Muscle of arm (tissue), 14 donors: ENCODE measurements at places on chromosomes 4 and X. TPM values are rescaled to one million over a fixed set of nuclear protein-coding genes. Genes with fewer than 3 reads are reported as not detected.
A peak's percentile ranks its signal among the peaks of the same experiment; 100 is the strongest.

DNA sequence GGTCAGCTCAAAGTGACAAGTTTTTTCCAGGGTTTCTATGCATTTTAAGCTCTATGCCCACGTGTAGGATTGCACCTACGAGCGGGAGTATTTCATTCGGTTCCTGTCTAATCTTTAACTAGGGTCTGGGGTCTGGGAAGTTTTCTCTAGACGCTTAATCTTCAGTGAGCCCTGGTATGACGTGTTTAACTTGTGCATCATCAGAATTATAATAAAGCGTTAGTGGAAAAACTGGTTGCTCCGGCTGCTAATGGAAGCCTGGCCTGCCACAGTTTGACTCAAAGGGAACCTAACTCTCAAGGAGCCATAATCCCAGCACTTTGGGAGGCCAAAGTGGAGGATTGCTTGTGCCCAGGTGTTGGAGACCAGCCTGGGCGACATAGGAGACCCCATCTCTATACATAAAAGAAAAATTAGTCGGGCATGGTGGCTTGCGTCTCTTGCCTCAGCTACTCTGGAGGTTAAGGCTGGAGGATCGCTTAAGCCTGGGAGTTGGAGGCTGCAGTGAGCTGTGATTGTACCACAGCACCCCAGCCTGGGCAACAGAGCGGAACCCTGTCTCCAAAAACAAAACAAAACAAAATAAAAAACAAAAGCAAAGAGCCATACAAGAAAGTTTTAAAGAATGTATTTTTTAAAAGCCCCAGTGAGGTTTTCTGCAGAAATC lies 30.2 kb downstream of the ARSD start:
- DNase-seq, result no peak

- DNase-seq, result no peak
Observed at GRCh38 chr4:158962393-158962792, 140.5 kb upstream of the RAPGEF2 start.

- DNase-seq, result no peak
Observed at GRCh38 chrX:5907207-5907606, 321.5 kb downstream of the NLGN4X start.

DNA sequence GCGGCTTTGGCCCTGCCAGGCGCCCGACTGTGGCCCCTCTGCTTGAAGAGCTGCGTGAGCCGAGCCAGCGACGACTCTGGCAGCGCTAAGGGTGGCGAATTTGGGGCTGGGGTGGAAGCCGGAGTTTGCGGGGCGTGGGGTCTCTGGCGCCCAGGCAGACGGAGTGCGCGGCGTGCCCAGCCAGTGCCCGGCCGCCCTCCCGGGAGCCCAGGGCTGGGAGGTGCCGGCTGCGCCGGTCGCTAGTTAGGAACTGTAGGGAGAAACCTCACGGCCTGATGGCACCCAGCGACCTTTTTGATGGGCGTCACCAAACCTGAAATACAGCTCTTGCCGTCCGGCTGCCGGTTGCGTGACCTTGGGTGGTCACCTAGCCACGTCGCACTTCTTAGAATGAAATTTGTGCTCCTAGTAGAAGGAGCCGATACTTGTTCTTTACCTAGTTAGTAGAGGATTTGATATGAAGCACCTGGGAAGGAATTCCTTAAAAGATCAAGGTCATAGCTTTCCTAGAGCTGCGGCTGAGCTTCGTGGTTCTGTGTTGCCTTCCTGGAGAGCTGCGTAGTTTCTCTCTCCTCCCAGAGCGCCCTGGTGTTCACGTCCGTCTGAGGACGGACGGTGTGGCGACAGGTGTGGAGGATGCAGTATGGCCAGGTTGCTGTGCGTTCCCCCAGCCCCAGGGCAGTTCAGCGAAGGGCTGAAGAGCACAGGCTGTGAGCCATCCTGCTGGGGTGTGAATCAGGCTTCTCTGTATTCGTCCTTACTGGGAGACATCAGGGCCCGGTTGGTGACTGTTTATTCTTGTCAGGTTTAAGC lies 680 bp downstream of the MAEA start:
- no peak for DNase-seq

GRCh38 chrX:81308086-81308829 lies 106.4 kb downstream of the SH3BGRL start:
- DNase-seq, result no peak

DNA sequence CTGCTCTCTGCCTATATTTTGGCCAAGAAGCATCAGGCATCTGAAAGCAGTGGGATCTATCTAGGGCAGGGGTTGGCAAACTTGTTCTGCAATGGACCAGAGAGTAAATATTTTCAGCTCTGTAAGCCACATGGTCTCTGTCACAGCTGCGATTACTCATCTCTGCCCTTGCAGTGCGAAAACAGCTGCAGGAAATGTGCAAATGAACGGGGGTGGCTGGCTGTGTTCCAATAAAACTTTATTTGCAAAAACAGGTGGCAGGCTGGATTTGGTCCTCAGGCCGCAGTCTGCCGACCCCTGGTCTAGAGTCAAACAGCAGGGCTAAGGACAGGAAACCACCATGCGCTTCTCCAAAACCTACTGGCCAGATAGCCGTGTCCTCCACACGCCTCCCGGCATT lies 48.6 kb downstream of the ACOX3 start:
- DNase-seq, result peak; percentile 76

DNA sequence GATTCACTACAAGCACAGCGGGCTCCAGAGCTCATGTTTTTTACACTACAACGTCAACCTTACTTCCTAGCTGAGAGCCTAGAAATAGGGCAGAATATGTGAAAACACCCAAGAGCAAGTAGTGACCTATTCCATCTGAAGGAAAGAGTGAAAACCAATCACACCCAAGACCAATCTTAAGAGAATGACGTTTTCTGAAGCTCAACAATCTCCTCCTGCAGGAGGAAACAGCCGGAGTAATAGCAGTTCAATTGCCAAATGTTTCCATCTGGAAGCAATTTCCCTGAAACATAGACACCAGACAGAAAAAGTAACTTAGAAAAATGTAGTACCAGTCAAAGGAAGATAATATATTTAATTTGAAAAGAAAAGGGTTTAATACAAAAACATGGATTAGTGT lies 142.4 kb downstream of the ANXA5 start:
- DNase-seq, result peak; percentile 91

GRCh38 chr4:121930304-121930703 lies 21.6 kb downstream of the TRPC3 start:
- no peak for DNase-seq

DNA sequence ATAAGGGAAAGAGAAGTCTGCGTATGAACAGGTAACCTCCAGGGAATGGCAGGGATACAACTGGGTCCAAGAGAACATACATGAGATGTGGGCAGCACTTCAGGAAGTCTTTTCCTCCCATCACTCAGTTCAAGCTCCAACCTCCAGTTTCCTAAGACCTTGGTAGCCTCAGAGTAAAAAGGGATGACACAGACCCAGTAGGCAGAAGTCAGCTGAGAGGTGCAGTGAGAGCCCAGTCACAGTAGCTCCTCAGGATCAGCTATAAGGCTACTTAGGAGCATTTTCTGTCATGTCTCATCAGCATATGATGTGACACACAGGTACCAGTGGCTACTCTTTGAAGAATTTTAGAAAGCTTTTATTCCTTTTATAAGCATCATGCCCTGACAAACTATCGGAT lies 12.5 kb upstream of the STS start:
- DNase-seq, result no peak

- DNase-seq, result no peak
Observed at GRCh38 chr4:61531188-61531587, 331.1 kb downstream of the ADGRL3 start.

DNA sequence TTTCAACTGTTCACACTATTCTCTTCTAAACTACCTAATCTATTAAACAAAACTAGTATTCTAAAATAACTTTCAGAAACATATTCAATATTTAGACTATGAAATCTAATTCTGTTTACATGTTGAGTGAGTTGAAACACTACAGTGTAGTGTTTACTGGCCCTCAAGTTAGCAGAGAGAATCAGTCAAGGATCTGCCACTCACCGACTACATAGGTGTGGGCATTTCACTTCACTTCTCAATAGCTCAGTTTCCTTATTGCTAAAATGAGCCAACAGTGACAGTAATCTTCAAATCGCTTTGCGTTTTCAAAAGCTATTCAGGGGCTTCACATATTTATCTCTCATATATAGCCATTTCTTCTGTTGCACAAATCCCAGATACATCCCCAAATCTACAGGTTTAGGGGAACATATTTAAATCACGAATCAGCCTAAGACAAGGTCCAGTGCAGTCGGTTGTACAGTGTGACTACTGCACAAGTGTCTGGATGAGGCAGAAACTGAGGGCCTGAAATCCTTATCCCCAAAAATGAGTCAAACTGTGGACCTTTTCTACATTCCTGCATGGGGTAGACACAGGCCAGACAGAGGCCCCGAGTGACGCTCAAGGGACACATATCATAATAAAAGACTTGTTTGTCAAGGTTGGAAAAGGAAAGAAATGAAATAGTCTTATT lies 129.8 kb downstream of the PPP3CA start:
- DNase-seq, result no peak

DNA sequence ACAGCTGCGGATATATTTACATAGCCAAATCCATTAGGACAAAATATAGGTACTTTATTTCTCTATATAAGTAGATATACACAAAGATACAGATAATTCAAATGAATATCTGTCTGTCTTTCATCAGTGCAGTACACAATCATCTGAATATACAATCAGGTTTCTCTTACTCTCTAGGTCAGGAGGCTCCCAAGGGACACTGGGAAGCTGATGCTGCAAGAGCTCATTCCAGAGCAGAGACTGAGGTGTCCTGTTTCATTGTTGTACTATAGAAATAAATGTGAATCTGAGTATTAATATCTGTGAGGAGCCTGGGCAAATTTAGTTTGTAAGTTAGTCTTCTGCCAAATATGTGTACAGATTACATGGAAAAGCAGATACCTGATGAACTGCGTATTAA lies 4.2 kb downstream of the TLL1 start:
- DNase-seq, result no peak

DNA sequence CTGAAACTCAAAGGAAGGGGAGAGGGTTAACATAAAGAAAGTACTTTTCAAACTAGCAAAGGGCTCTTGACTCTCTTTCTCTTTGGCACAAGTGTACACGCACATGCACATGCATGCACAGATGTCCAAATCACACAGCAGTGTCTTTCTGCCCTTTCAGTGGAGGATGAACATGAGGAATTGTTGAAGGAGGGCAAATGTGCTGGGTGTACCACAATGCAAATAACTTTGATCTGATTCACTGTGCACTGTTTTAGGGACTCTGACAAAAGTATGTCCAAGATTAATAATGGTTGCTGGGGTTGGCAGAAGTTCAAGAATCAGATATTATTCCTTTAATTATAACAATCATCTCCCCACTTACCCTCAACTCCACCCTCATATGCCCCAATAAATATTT lies 93.8 kb downstream of the GPC4 start:
- DNase-seq, result no peak

DNA sequence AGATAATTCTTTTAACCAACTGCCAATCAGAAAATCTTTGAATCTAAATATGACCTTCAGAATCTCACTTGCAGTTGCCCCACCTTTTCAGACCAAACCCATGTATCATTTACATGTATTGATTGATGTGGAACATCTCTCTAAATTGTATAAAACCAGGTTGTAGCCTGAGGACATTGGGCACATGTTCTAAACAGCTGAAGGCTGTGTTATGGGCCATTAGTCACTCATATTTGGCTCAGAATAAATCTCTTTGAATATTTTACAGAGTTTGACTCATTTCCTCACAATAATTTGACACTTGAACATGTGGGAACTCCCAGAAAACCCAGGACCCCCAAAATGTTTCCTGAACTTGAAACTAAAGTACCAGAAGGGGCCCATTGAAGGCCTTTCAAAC lies 58.7 kb downstream of the UGT2B10 start:
- DNase-seq, result no peak

DNA sequence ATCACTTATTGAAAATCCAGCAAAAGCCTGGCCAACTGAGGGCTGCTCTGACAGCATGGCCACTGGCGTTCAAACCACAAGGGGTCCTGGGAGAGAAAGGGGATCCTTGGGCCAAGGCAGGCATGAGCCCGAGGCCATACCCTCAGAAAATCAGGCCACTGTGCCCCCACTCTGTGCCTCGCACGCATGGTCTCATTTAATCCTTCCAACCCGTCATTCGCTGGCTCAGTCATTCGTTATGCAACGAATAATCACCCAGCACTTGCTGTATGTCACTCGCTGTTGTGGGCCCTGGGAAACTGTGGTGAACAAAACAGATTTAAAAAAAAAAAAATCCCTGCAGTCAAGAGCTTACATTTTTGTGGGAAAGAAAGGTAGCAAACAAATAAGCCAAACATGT lies 112.7 kb downstream of the BCOR start:
- DNase-seq, result no peak

- DNase-seq, result no peak
Observed at GRCh38 chrX:18617407-18617750, 54.5 kb downstream of the RS1 start.

GRCh38 chr4:605702-606425 lies 19.5 kb upstream of the PDE6B start:
- DNase-seq, result no peak

DNA sequence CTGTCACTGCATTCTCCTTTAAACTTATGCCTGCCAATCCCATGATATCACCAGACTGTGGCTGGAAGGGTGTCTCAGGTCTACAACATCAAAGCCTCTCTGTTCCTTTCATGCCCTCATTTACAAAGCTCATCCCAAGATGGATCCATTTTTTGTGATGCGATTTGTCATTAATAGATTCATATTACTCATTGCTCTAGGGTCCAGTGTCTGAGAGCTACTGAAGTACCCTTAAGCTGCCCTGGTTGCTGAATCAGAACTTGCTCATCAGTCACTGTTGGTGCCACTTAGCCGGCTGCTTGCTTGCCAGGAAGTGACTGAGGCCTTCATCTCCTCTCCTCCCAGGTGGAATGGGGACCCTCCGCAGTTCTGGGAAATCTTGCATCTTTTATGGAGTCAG lies 395.5 kb upstream of the BOD1L1 start:
- no peak for DNase-seq

DNA sequence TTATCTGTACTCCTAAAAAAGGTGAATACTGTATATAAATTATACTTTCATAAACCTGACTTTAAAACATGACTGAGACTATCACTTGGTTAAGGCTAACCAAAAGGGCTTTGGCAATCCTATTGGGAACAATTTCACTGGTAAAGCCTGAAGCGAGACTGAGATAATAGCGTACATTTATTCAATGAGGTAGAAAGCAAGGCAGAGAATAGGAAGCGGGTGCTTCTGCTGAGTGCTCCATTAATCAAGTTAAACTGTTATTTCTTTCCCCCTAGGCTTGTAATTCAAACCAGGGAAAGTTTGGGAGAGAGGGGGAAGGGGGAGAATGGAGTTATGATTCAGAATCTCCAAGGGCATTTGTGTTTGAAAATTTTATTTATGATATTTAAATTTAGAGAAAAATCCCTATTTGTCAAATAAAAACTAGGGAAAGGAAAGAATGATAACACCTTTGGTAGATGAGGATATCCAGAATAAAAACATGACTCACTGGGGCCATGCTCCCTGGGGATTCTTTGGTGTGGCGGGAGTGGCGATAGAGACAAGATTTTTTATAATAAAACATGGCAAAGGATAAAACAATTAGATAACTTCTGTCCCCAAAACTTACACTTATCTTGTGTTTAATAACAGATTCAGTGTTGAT lies 34.6 kb upstream of the SORBS2 start:
- DNase-seq, result no peak

The PLAC8 gene
- polyA plus RNA-seq, result 2.5 TPM

The TMEM129 gene
- 21.8 TPM for polyA plus RNA-seq

The MAGEA6 gene
- polyA plus RNA-seq, result not detected

The LIN54 gene
- 9.6 TPM for polyA plus RNA-seq

The UGT2B7 gene
- polyA plus RNA-seq, result 0.13 TPM

The TMPRSS11A gene
- polyA plus RNA-seq, result not detected

The SLC9A7 gene
- 7.6 TPM for polyA plus RNA-seq

The PCSK1N gene
- 0.43 TPM for polyA plus RNA-seq

The RTL9 gene
- polyA plus RNA-seq, result 3.5 TPM
